Epithelial cell of prostate (primary cell): ENCODE measurements at places on chromosomes 5 and 9.
A peak's percentile ranks its signal among the peaks of the same experiment; 100 is the strongest.

GRCh38 chr5:15821506-15821905 is 321.5 kb downstream of the FBXL7 start:
- no peak for DNase-seq

DNA sequence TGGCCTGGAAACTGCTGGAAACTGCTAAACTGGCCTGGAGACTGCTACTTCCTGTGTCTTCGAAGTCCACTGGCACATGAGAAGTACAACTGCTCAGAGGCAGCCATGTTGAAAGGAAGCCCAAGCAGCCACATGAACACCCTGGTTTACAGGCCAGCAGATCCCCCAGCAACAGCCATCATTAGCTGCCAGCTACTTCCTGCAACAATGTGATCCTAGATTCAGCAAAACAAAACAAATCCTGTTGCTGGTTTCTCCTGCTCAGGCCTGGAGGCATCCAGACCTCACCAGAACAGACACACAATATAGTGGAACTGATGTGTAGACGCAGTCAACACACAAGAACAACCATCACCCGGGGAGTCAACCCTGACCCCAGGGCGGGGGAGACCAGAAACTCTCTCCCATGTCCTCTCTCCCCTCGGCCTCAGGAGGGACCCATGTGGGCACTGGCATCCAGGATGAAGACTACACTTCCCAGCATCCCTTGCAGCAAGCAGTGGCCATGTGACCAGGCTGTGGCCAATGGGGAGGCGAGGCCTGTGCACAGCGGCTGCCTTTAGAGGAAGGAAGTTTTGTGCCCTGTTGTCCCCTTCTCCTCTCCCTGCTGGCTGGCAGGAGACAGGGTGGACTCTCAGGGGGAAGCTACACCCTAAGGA is 9.2 kb upstream of the LCN15 start:
- DNase-seq = no peak

DNA sequence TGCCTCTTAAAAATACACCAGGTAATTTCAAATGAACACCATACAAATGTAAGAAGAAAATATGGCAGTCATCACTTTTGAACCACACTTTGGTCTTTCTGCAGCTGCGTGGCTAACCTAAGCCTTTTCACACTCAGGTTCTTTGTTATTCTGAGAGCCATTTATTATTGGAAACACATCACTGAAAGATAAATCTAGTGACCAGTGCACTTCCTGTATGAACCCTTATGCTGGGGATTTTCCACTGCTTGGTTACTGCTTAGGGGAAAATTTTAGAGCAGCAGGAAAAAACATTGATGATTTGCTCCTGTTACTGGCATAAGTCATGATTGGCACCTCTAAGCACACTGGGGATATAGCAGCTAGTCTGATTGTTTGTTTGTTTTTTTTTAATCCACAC is 58.6 kb upstream of the RANBP3L start:
- no peak for DNase-seq

DNA sequence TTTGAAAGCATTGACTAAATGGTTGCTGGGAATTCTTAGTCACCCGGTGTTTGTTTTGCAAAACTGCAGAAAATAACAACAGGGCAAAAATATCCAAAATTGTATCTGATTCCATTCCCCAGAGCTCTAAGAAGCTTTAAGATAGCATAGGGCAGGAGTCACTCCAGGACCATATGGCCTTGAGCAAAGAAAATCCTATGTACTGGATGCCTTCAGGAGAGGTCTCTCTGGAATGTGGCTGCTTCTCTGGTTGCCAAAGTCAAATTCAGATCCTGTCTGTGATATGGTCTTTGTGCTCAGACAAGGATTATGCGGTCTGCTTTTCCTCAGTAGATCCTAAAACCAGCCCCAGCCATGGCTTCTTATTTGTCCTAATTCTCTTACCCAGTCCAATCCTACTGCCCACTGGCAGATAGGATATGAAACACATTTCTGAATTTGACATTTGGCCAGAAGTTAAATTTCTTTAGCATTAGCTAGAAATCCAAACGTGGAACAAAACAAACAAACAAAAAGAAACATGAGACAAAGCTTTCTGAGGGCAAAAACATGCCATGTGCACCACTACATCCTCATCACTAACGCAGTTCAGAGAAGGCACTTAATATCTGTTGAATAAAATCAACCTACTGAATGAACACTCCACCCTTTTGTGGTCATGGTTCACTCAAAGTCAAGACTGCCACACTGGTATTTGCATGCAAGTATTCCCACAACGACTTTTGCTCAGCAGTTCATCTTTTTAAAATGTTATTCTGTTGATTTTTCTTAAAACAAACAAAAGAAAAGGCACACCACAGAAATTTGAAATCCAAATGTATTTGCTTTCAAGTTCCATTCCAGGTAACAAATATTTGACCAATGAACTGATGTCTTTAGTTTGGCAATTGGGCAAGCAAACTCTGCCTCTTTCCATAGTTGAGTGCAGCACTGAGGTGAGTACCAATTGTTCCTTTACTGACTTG is 165.7 kb downstream of the TRPM6 start:
- DNase-seq = no peak

GRCh38 chr9:98568234-98568908 is 140.4 kb downstream of the GABBR2 start:
- no peak for DNase-seq

GRCh38 chr9:92360083-92360482 is 34.3 kb downstream of the CENPP start:
- DNase-seq = no peak

DNA sequence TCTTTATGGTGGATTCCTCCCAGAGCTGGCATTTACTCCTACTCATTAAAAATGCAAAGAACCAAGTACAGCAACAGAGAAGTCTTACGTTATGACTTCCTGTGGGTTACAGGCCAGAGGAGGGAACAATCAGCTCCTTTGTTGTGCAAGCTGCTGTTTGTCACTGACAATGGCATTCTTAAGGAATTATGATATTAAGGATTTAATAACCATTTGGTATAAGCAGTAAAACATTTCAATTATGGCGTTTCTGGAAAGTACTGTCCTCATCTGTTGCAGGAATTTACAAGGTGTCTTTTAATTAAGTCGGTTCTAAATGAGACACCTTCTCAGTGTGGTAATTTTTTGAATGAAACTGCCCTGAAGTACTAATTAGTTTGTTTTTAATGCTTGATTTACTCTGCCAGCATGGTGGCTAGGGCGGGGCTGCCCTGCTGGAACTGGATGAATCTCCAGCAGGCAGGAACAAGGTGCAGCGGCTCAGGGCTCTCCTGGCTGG is 49.1 kb upstream of the VDAC1 start:
- peak; percentile 43 for DNase-seq

DNA sequence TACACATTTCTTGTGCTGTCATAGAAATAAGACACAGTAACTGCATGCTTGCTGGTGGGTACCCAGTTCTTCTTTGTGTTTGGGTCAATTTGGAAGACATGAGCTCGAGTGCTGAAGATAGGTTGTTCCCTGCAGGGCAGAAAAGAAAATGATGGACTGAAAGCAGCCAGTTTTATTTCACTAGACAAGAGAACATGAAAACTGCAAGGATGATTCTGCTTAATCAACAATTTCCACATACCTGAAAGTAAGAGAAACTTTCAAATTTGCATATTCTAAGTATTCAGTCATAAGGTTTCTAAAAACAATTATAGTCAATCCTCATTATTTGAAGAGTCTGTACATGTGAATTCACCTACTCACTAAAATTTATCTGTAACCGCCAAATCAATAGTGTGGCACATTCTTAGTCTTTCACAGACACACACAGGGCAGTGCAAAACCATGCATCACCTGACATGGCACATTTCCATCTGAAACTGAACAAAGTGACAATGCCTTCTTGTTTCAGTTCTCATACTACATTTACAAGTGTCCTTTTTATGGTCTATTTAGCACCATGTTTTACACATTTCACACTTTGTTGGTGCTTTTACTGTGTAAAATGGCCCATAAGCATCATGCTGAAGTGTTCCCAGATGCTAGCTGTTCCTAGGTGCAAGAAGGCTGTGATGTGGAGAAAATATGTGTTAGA is 56.9 kb downstream of the HOMER1 start:
- no peak for DNase-seq

- DNase-seq = peak; percentile 18
Observed at GRCh38 chr9:119375892-119376291, 6.7 kb upstream of the BRINP1 start.

DNA sequence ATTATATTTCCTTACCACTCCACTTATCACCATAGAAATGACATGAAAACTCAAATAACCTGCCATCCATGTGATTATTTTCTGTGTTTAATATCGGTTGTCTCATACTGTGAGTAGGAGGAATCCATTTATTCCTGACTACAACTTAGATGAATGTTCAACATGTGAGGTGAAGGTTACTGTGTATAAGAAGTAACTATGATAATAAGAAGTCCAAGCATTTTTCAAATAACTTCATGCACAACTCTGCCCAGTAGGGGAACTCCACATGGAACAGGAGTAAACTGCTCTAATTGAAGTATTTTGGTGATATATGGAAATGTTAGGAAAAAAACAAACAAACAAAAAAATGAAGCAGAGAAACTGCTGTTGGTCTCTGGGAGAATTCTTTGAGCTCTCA is 447.5 kb upstream of the GRIN3A start:
- DNase-seq = no peak

DNA sequence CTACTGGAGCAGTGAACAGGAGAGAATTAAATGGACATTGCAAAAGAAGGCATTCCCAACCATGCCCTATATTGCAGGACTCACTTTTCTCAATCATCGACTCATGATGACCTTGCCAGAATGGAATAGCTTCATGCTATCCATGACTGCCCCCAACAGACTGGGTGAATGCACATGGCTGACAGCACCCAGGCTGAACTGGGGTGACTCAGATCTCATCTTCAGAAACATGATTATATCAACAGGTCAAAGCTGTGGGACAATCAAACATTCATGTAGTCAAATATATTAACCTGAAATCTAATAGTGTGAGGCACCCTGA is 34.7 kb upstream of the MIER3 start:
- DNase-seq = no peak

DNA sequence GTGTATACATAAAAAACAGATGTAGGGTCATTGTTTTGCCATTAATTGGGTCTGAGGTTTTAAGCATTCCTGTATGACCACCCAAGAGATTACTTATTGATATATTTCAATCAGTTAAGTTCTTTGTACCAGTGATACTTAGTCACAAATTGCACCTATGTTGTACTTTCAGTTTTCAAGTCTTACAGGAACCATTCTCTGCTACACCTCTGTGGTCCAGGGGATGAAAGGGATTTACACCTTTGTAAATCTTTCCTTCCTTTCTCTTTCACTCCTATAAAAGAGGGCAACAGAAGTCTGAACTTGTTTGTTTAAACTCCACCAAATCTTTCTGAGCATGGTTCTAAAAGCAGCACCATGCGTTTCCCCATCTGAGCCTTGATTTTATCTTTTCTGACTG is 86.1 kb downstream of the DEPDC1B start:
- no peak for DNase-seq

- no peak for DNase-seq
Observed at GRCh38 chr5:115325296-115325959, 29.0 kb upstream of the CCDC112 start.

DNA sequence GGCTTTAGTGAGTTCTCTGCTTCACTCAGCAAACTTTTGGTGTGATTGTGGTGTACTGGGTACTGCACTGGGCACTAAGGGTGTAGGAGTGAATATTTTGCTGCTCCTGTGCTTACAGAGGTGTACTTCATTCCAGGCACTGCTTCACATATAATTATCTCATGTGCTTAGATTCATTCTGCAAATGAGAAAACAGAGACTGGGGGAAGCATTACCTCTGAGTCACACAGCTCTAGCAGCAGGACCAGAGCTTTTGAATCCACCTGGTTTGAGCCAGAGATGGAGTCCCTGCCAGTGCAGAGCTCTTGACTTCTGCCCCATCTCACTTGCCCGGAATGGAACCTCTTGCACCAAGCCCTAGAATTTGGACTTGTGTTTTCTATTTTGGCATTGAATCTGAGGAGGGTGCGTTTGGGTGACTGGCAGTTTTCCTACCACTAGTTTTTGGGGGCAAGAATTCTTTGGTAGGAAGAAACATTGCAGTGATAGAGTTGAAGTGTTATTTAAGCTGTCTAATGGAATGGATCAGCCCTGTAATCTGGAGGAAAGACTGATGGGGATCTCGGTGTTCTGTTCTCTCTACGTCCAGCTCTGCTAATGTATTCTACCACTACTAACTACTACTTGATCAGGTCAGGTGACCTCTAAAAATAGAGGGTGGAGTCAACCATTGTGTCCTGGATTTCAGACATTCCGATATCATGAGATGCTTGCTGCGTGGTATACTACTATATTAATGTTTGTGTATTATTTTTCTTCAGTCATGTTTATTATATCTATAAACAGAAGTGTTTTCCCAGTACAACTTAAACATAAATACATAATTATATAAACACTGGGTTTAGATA is 2.5 kb downstream of the ARHGAP26 start:
- no peak for DNase-seq

- no peak for DNase-seq
Observed at GRCh38 chr5:36724467-36725332, 118.3 kb downstream of the SLC1A3 start.

DNA sequence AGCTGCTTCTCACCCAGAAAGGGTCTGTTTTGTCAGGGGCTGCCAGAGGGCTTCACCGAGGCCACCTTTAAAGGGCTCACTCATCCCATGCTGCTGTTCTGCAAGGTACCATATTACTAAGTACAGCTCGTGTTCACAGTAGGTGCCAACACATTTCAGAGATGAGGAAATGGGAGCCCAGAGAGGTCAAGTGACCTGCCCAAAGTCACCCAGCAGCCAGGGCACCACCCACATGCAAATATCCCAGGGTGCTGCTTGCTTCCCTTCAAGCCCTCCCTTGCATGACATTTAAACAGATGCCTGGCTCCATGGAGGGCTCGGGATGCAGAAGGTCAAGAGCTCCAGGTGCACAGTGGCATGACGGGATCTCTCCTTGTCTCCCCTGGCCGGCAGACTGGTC is 123.5 kb upstream of the SARDH start:
- DNase-seq = no peak

- no peak for DNase-seq
Observed at GRCh38 chr9:16524078-16524477, 346.4 kb downstream of the BNC2 start.

GRCh38 chr9:131087354-131087893 is 8.9 kb upstream of the AIF1L start:
- DNase-seq = no peak

DNA sequence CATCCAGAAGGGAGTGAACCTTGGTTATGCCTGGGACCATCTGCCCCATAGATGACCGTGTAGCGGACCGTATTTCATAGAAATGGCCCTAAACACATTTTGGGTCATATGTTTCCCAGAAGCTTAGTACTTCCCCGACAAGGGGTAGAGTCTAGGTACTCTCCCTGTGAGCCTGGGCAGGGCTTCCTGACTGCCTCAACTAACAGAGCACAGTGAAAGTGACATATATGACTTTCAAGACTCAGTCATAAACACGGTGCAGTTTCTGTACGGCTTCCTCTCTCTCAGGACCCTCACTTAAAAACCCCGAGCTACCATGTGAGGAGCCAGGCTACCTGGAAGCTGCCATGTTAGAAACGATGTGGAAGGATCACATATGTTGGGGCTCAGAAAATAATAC is 20.9 kb downstream of the C9orf57 start:
- no peak for DNase-seq

DNA sequence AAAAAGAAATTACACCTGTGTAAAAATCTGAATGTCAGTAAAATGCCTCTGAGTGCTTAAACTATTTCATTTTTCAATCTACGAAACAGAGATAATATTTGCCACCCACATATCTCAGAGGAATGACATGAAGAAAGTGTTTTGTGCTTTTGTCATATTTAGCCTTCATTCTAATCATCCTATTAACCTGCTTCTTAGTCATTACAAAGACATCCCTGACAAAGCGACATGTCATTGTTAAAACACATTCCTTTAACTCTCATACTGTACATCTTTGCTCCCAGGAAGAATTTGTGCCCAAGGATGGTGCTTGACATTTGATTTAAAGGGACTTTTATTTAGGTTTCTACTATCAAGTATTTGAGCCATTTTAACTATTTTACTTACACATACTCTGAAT is 275.9 kb downstream of the DMRTA1 start:
- no peak for DNase-seq
